GM04503 (cell line): ENCODE measurements at places on chromosomes 2 and 18.

DNA sequence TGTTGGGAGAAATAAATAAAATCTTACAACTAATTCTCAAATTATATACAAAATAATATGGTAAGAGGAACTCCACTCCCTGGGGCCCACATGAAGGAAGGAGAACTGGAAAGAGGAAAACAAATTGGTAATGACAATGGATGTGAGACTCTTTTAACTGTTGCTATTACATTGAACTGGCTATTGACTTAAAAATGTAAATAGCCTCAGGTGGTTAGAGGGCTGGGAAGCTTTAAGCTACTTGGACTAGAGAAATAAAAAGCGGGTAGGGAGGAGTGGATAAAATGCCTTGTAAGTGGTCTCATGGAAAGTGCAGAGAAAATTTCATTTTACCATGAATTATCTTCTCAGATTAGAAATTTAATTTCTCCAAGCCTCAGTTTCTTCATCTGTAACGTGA lies 64.1 kb downstream of the KCNJ3 start:
- DNase-seq = no peak

- DNase-seq = no peak
Observed at GRCh38 chr2:20218331-20219320, 6.3 kb downstream of the SDC1 start.

GRCh38 chr2:145638675-145639074 lies 1118.8 kb upstream of the ZEB2 start:
- no peak for DNase-seq

GRCh38 chr2:48915227-48915626 lies 159.7 kb upstream of the LHCGR start:
- DNase-seq = no peak
